ENCODE measurements at places on chromosomes 3 and 15.

- no peak for DNase-seq
Observed at GRCh38 chr3:67601919-67602608, 52.3 kb downstream of the SUCLG2 start.

- DNase-seq: no peak
Observed at GRCh38 chr3:81778678-81779182, 17.3 kb upstream of the GBE1 start.

- no peak for DNase-seq
Observed at GRCh38 chr3:28171962-28172361, 69.5 kb upstream of the CMC1 start.

DNA sequence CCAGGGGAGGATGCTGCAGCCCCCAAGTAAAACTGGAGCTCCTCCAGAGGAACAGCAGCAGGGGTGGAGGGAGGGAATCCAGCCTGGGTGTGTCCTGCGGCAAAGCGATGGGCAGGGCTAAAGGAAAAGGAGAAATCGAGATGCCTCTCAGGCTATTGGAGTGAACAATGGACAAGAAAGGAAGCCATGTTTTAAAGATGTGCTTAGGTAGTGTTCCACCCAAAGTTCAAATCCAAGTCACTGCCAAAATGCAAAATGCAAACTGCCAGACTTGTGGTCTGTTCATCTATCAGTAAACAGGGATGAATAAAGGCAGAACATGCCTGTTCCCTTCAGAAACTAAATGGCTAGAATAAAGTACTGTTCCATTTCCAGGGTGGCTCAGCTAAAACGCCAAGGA, 197.5 kb upstream of the NSMCE3 start:
- no peak for DNase-seq

DNA sequence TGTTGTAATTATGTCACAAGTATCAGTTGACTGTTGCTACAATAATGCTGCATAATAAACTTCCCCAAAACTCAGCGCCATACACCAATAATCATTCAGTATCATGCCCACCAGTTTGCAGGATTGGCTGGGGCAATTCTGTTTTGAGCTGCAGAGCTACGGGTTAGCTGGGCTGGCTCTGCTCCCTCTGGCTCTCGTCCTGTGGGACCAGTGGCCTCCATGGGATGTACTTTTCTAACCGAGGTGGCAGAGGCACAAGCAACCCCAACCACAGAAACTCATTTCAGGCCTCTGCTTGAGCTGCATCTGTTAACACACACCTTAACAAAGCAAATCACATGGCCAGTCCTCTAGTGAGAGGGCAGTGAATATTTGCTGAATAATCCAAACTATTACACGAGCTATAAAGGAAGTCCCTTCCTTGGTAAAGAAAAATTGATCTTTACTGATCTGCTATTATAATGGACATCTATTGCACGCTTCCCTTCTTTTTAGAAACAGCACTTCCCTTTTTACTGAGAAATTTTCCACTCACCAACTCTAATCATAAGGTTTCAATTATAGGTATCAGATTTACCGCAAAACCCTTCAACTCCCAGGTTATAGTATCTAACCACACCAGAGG, 10.9 kb upstream of the BCL2A1 start:
- no peak for DNase-seq

- peak; percentile 56 for DNase-seq
Observed at GRCh38 chr3:58173669-58174398, 36.9 kb downstream of the DNASE1L3 start.

DNA sequence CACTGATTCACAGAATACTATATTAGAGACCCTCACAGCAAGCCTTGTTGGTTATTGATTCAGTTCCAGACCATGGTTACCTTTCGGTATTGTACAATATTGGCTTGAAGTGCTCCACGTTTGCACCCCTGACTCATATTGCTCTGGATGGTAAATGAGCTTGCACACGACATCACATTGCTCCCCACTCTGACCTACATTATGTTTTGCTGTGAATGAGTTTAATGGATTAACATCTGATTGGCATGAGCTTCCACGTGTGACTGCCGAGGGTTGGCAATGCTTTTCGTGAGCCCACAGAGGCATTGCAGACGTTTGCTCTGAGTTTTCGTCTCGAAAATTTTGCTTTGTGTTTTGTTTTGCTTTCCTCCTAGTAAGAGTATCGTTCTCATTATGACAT, 225.8 kb upstream of the ICE2 start:
- DNase-seq: no peak

GRCh38 chr15:94858449-94858848, 627.1 kb downstream of the MCTP2 start:
- DNase-seq: no peak

- no peak for DNase-seq
Observed at GRCh38 chr3:131843174-131843573, 191.6 kb downstream of the CPNE4 start.

- DNase-seq: no peak
Observed at GRCh38 chr15:70238917-70239316, 141.2 kb upstream of the TLE3 start.

GRCh38 chr15:74378848-74379247, 11.4 kb upstream of the CYP11A1 start:
- peak; percentile 86 for DNase-seq

DNA sequence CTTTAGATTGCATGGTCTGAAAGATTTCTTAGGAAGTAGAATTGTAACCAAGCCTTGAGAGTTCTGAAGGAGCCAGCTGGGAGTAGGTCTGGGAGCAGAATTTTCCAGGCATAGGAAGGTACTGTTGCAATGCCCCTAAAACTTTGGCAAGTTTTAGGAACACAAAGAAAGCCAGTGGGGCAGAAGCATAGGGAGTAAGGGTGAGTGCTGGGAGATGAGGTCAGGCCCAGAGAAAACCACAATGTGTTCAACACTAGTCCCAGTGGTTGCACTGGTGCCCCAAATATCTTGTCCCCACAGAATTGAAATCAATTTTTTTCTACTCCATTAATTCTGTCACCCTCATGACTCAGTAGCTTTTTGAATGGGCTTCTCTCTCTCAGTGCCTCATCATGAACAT, 120.7 kb upstream of the GALNT15 start:
- no peak for DNase-seq

DNA sequence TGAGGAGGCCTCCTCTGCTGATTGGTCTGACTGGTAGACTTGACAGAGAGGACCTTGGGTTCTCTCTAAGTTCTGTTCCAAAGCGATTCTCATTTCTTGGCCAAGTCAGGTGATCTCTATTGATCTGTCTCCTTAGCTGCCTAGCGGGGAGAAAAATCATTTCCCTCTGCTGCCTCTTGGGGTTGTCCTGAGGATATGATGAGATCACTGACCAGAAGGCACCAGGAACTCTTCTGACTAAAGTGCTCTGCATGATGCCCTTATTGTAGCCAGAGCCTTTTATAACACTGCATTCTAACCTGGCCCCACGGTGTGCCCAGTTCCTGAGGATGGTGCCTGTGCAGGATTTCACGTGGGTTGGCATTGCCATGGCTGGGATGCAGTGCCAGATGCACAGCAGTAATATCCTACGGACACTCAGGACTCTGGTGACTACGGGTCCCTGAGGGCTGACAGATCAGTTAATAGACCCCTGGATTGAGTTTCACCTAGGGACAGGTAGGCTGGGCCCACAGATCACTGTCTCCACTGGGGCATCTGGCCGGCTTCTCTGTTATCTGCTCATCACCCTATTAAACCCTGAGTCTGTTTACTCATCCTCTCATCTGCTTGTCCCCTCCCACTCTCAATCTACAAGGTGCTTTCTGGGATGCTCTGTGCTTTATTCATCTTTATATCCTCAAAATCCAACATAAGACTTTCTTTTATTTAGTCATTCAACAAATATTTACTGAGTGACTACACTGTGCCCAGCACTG, 3.9 kb upstream of the HEG1 start:
- no peak for DNase-seq

DNA sequence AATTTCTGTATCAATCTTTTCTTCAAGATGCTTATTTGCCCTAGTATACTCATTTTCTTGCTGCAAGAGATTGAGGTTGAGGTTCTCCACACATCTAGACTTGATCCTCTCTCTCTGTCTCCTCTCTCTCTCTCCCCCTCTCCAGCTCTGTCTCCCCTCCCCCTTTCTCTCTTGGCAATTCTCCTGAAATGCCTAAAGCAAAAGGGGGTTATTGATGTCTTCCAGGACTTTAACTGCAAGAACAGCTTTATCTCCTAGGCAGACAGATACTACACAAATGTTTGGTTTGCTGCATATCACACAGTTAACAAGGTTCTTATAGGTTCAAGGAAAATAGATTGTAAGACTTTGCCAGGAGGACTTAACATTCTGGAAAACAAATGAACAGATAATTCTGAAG, 52.1 kb downstream of the TMEM212 start:
- no peak for DNase-seq

DNA sequence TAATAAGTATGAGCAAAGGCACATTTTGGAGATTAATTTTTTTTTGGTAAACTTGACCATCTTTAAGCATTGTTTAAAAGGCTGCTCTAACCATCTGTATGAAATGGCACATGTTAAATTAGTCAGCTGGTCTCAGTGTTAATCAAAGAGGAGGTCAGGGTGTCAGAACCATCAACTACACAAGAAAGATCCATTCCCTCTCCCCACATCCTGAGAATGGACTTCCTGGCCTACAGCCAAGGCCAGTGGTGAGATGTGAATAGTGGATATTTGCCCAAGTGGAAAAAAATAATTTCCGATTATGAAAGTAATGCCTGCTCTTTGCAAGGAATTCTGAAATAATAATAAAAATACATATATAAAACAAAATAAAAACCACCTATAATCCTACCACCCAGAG, 641.7 kb downstream of the NR2F2 start:
- no peak for DNase-seq

DNA sequence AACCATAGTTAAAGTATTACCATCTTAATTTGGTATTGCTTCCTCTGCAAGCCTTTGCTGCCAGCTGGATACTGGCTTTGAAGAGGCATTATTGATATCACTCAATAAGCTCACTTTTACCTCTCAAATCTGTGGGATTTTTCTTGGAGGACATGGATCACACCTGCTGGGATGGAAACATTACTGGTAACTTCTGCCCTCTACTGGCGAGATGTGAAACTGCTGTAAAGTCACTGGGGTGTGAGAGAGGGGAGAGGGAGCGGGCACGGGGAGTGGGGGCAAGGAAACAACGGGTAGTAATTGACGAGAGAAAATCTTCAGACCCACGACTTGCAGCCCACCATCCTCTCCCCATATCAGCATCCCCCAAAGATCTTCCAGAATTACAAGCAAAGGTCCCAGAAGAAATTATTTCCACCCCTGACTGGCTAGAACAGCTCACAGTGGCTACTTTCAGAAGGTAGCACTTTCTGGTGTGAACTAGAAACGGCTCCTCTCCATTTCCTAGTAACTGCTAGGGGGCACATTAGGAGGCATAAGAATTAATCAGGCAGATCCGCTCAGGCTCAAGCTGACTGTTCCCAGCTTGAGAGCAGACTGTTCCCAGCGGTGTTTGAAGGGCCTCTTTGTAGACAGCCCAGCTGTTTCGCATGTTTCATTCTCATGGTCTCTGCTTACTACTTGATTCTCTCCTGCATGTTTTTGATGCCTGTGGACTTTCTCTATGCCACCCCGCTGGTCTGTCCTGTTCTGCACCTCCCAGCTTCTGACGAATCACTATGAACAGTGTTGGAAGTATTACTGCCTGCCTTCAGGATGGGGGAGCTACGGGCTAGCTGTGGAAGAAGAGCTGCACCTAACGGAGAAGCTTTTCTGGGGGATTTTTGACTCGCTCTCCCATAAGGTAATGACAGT, 230.4 kb upstream of the CHRM5 start:
- DNase-seq: peak; percentile 42

DNA sequence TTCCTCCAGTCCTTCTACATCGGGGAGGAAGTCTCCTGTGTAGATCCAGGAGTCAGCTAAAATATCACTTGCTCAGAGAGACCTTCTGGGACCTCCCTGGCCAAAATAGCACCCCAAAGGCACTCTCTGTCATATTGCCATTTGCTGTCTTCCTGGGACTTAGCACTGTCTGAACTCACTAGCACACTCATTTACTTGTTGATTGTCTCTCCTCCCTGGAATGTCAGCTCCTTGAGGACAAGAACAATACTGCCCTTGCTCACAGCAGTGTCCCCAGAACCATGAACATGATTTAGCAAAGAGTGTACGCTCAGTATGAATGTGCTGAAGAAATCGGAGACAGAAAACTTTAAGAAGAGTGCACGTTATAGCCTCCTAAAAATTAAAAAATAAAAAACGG, 202.9 kb downstream of the STT3B start:
- no peak for DNase-seq

- no peak for DNase-seq
Observed at GRCh38 chr3:18355832-18356231, 69.3 kb downstream of the SATB1 start.

DNA sequence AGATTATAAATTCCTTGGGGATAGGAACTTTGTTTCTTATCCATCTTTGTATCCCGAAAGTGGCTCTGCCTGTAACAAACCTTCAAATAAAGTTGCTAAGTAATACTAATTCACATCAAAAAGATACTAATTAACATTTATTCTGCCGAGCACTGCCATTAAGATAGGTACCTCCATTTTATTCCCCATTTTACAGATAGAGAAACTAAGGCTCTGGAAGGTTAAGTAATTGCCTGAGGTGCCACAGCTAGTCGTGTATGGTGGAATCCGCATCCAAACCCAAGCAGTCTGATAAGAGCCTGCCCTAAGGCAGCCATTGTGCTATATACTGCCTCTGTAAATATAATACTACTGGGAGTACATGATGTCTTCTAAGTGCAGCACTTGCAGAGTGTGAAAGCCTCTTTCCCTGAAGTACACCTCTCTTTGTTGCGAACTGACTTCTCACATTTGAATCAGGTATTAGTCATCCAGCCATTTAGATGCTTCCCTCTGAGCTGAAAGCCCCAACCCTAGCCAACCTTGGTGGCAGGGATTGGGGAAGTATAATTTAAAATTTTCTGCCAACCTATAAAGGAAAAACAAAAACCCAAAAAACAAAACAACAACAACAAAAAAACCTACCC, 78.5 kb upstream of the CHD2 start:
- no peak for DNase-seq

- DNase-seq: no peak
Observed at GRCh38 chr15:72184165-72184811, 13.3 kb downstream of the GRAMD2A start.

GRCh38 chr3:129648391-129648790, 41.9 kb upstream of the PLXND1 start:
- no peak for DNase-seq

DNA sequence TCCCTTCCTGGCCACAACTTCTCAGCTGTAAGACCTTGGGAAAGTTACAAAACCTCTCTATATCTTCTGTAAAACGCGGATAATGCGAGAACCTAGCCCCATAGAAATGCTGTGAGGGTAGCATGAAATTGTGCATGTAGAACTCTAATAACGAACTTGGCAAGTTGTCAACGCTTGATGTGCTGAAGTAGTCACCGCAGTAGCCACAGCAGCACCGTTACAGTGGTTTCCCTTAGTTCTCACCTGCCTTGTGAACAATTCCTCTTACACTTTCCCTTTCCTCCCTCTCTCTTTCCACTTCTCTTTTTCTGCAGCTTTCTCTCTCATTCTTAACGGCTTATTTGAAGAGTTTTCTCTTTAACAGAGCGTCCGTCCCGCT, 447 bp upstream of the SHQ1 start:
- DNase-seq: peak; percentile 33

GRCh38 chr3:40581166-40581565, 56.4 kb downstream of the ZNF621 start:
- no peak for DNase-seq

GRCh38 chr15:101325263-101326025, 30.4 kb upstream of the SNRPA1 start:
- no peak for DNase-seq

- no peak for DNase-seq
Observed at GRCh38 chr3:87509401-87509800, 233.0 kb upstream of the POU1F1 start.

Data from activated CD4-positive, alpha-beta T cell treated with anti-CD3 and anti-CD28 coated beads for 48 hours (primary cell).